ENCODE measurements at places on chromosomes 1 and 21.

DNA sequence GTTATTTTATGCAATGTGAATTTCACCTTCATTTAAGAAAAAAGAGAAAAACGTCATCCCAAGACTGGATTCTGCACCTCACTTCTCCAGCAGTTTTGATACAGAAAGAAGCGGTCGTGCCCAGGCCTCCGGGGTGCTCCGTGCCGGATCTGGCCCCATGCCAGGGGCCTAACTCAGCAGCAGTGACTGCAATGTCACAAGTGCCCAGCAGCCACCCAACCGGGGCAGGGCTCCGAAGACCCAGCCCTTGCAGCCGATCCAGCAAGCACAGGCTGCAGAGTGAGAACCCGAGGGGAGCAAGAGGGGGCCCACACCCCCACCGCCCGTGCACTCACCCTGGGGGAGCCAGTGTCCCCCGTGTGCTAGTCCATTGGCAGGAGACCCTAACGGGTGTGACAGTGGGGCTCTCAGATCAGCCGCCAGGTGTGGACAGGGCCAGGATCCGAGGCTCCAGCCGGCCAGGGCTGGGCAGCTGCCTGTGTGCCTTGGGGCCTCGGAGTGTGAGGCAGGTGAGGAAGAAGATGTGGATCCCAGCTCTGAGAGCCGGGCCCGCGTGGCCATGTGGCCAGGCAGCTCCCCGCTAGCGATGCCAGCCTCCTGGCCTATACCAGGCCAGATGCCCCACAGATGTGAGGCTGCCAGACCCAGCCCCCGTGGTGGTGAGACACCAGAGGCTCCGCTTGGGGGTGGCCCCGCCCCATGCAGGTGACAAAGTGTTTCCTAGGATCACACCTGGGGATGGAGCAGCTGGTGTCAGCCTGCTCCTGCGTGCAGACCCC, 60.6 kb downstream of the MEGF6 start:
- DNase-seq: no peak

GRCh38 chr1:152924191-152924590, 15.8 kb downstream of the IVL start:
- DNase-seq: no peak

- no peak for DNase-seq
Measured at GRCh38 chr1:175648927-175649326, 94.5 kb downstream of the TNR start.

GRCh38 chr1:20574686-20575540, 14.0 kb upstream of the CDA start:
- no peak for DNase-seq

DNA sequence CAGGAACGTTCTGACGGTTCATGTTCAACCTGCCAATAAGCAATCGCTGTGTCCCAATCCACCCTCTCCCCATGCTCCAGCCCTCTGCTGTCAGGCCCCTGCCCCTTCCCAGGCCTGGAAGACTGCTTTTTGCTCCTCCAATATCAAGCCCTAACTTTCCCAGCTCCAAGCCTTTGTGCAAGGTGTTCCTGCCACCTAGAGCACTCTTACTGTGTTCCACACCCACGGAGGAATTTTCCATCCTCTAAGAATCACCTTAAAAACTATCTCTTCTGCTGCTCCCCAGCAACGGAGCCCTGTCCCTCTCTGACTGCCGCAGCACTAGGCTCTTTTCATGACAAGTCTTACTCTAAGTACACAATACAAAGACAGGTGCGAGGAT, 657.9 kb downstream of the AJAP1 start:
- DNase-seq: no peak

DNA sequence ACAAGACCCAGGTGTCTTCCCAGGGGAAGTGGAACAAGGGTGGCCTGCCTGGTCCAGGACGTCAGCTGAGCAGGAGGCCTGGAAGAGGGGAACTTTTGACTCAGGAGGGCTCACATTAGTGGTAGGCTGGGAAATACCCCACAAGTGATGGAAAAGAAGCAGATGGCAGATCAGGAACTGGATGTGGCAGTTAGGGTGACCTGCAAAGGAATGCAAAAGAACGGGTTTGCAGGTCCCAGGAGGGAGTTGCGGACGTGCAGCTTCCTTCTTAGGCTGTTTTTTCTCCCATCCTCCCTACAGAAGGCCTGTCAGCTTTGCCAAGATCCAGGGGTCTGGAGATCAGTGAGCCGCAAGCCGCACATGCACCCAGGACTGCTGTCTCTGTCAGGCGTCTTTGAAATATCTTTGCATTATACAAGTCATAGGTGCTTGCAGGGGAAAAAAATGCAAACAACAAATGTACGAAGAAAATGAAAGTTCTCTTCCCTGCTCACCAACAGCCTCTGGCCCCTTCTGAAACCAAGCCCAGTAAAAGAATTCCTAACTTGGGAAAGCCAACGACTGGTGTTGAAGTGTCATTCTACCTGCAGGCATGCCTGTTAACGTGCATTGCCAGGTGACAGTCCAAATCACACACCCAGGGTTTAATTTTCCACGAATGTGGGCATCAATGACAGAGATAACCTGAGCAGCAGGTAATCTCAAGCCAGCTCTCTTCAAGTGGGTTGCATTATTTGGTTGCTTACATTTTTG, 34.4 kb downstream of the NENF start:
- no peak for DNase-seq
